A549 treated with Mapracorat at 1 μM for 4 hours (cell line): ENCODE measurements at places on chromosomes 2 and 18. TPM values are rescaled to one million over a fixed set of nuclear protein-coding genes. Genes with fewer than 3 reads are reported as not detected.

Gene GTF2A1L
- total RNA-seq = not detected in 5 replicates

Gene ERBB4
- not detected in 5 replicates for total RNA-seq

Gene DAW1
- total RNA-seq = 2.3 to 3.2 TPM (median 2.6 TPM) in 5 replicates

Gene DSG1
- not detected in 5 replicates for total RNA-seq

Gene LIMS2
- total RNA-seq = 6.5 to 8.7 TPM (median 7.0 TPM) in 5 replicates

Gene EVA1A
- 7.8 to 14.0 TPM (median 9.1 TPM) in 5 replicates for total RNA-seq

Gene SIX3
- total RNA-seq = 1.2 to 2.4 TPM (median 1.9 TPM) in 5 replicates

Gene UGT1A3
- total RNA-seq = 0.10 to 0.31 TPM (median 0.26 TPM) in 3 of 5 replicates, not detected in the others

Gene LRRFIP1
- 69.5 to 94.5 TPM (median 87.6 TPM) in 5 replicates for total RNA-seq

Gene POTEJ
- not detected in 5 replicates for total RNA-seq

Gene PRKAG3
- not detected in 5 replicates for total RNA-seq

Gene RRM2
- 190 to 245 TPM (median 220 TPM) in 5 replicates for total RNA-seq

Gene TWSG1
- 12.1 to 18.6 TPM (median 17.6 TPM) in 5 replicates for total RNA-seq
